ENCODE measurements at places on chromosomes 13 and 19. TPM values are rescaled to one million over a fixed set of nuclear protein-coding genes. Genes with fewer than 3 reads are reported as not detected.

Gene PCDH9
- 9.5 TPM for total RNA-seq

DNA sequence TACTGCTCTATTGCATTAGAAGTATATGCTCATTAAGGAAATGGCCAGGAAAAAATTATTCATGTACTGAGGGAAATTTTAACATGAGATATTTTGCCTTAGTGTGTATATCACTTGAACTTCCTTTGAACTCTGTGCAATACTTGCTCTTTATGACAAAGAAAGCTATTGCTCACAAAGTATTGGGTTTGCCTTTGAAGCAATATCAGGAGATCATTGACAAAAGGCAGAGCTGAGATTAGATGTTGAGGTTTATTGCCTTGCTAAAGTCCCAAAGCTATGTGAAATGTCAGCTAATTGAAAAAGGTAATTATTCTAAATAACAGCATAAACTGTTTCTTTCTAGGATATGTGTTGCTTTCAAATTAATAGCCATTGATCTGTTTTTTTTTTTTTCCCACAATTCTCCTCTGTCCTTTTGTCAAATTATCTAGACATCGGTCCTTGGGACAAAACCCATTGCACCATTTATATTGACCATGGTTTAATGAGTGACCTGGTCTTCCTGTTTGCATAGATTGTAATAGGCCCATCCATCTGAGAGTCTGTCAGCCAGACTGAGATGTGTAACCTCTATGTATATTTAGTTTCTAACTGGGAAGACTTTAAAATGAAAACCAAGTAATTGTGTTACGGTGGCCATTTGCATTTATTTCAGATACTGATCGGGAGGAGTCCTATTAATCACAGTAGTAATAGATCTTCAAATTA is 752.7 kb upstream of the GPC6 start:
- no peaks in the 10 kb centered on the region for H3K27me3 ChIP-seq
- H3K36me3 ChIP-seq: no peaks in the 10 kb centered on the region
- no peak for DNase-seq
- no peaks in the 10 kb centered on the region for H3K4me1 ChIP-seq
- H3K4me3 ChIP-seq: no peak overlapping the region
- no peak overlapping the region for H3K27ac ChIP-seq

- no peaks in the 10 kb centered on the region for H3K36me3 ChIP-seq
- no peak overlapping the region for H3K27ac ChIP-seq
- H3K4me1 ChIP-seq: no peaks in the 10 kb centered on the region
These were observed 1193.8 kb downstream of the SLITRK1 start for GRCh38 chr13:82688400-82688994.

Gene KCNN1
- 0.19 TPM for total RNA-seq

GRCh38 chr13:74305876-74306275 is 171.7 kb upstream of the KLF12 start:
- no peaks in the 10 kb centered on the region for H3K36me3 ChIP-seq
- no peaks in the 10 kb centered on the region for H3K27me3 ChIP-seq
- H3K4me3 ChIP-seq: no peak overlapping the region
- no peak overlapping the region for H3K27ac ChIP-seq

Gene MEF2B
- total RNA-seq: 3.4 TPM

GRCh38 chr13:43185226-43185625 is 161.8 kb downstream of the DNAJC15 start:
- no peaks in the 10 kb centered on the region for H3K27me3 ChIP-seq
- H3K4me1 ChIP-seq: no peaks in the 10 kb centered on the region
- DNase-seq: no peak
- H3K36me3 ChIP-seq: no peaks in the 10 kb centered on the region

Gene ADGRE3
- 0.25 TPM for total RNA-seq

DNA sequence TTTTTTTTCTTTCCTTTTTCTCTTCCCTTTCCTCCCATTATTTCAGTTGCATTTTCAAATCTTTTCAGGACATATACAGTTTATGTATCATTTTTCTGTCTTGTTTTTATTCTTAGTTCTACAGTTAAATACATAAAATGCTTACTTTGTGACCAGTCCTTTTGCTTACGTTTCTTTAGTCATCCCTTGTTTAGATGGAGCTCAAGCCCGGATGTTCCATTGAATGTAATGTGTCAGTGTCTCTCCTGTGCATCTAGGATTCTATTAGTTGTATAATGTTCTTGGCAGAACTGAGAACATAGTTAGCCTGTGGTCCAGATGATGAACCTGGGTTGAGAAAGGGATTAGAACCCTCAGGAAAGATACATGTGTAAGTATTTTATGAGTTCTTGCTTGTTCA is 17.8 kb downstream of the WASF3 start:
- H3K27me3 ChIP-seq: no peaks in the 10 kb centered on the region
- H3K36me3 ChIP-seq: no peaks in the 10 kb centered on the region
- DNase-seq: no peak
- H3K4me1 ChIP-seq: no peaks in the 10 kb centered on the region
- no peak overlapping the region for H3K4me3 ChIP-seq

- no peaks in the 10 kb centered on the region for H3K4me1 ChIP-seq
- no peaks in the 10 kb centered on the region for H3K27me3 ChIP-seq
- no peak overlapping the region for H3K27ac ChIP-seq
These were observed 15.4 kb downstream of the TMEM255B start for GRCh38 chr13:113774177-113775107.

Gene ADM5
- total RNA-seq: 2.1 TPM

DNA sequence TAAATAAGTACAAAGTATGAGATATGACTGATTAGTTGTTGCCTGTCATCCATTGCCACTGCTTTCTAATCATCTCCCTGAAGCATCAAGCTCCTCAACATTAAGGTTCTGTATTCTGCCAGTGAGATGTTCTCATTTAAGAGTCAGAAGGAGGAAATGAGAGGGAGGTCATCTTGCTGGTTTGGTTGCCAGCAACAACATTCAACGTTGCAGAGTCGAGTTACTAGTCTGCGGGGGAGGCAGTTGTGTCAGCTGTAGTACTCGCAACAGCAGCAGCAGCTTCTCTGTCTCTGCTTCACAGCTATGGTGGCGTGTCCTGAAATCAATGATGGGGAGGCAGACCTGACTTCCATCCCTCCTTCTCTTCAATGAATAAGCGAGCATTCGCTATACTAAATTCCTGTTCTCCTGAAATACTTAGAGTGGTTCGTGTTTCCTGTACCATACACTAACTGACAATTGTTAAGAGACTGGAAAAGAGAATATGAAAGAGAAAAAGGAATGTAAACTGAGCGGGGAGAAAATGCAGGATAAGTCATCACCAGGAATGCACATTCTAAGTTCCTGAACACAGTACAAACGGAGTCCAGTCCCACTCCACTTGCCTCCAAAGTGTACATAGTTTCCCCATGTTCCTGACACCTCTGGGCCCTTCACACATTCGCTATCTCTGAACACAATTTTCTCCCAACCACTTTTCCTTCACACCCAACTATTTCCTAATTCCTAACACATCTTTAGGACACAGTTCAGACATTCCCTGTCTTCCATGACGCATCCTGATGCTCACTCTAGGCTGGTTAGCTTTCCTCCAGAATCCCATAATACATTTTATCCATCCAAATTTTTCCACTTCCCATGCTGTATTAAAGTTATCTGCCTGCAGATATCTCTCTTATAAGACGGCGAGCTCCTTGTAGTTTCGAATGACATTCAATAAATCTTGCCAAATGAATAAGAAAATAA is 263.0 kb downstream of the KLF12 start:
- no peak overlapping the region for H3K4me3 ChIP-seq
- H3K36me3 ChIP-seq: no peaks in the 10 kb centered on the region
- DNase-seq: peak; percentile 83

- H3K27me3 ChIP-seq: no peaks in the 10 kb centered on the region
- H3K36me3 ChIP-seq: no peaks in the 10 kb centered on the region
- no peak overlapping the region for H3K4me3 ChIP-seq
These were observed 344.1 kb upstream of the TSHZ3 start for GRCh38 chr19:31693131-31693932.

Gene FGF14
- 3.3 TPM for total RNA-seq

Gene ZNF773
- total RNA-seq: 12.1 TPM
